Fibroblast of the conjunctiva (primary cell): ENCODE measurements at places on chromosomes 13 and 19.

DNA sequence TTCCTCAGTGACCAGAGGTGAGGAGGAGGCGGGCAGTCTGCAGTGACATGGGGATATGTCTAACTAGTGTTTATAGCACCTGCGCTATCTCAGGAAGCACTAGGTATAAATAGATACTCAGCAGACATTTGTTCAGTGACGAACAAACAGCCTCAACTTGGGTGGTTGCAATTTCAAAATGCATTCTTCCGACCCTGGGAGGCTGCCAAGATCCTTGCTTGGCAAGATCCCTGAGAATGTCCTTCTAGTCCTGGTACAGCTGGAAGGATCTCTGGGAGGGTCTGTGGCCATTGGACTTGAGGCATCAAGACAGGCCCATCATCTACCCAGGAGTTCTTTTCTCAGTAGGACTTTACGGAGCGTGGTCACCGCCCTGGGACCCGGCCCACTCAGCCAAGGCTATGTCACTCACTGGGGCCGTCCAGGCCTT, 299.5 kb downstream of the ZNF536 start:
- DNase-seq, result no peak

DNA sequence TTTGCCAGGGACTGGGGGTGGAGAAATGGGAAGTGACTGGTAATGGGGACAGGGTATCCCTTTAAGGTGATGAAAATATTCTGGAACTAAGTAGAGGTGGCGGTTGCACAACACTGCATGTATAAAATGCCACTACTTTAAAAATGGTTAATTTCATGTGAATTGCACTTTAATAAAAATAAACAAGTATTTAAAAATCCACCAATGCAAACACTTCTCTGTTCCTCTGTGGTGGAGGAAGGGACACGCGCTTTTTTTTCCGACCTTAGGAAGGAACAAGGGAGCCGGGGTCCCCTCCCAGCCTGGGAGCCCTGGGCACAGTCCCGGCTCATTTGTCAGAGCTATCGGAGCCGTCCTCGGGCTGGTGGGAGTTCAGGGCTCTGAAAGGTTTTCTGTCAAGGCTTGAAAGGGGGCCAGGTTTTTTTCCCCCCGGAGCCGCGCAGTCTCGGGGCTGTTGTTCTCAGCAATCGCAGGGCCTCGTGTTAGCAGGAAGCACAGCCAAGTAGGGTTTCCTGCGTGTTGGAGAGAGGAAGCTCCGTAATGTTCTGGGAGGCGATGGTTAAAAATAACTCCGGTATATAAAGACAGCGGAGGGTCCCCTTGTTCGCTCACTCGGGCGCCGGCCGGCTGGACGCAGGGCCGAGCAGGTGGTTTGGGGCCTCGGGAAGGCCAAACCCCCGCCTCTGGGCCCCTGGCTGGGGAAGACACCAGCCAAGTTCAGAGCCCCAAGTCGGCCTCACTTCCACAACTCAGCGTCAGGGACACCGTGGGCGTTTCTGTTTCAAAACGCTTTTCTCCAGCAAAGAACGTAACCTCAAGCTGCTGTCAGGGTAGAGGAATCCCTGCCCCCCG, 41.2 kb upstream of the KLF2 start:
- DNase-seq, result peak; percentile 23

GRCh38 chr13:49206641-49207040, 13.5 kb upstream of the MLNR start:
- no peak for DNase-seq

DNA sequence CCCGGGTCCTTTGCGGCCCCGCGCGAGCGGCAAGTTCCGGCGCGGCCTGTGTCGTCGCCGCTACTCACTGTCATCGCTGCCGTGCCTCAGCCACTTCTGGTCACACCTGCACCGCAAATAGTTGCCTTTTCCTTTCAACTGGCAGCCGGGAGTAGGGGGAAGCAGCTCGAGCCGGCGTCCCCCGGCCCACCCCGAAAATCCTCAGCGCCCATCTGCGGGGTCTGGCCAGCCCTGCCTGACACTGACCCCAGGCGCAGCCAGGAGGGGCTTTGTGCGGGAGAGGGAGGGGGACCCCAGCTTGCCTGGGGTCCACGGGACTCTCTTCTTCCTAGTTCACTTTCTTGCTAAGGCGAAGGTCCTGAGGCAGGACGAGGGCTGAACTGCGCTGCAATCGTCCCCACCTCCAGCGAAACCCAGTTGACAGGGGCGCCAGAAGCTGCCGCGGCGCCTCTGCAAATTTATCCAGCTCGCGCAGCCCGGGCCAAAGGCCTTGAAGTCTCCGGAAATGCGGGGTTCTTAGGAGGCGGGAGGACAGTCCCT, 1.7 kb downstream of the PDX1 start:
- no peak for DNase-seq

GRCh38 chr19:32868206-32868950, 1.2 kb downstream of the SLC7A9 start:
- no peak for DNase-seq

DNA sequence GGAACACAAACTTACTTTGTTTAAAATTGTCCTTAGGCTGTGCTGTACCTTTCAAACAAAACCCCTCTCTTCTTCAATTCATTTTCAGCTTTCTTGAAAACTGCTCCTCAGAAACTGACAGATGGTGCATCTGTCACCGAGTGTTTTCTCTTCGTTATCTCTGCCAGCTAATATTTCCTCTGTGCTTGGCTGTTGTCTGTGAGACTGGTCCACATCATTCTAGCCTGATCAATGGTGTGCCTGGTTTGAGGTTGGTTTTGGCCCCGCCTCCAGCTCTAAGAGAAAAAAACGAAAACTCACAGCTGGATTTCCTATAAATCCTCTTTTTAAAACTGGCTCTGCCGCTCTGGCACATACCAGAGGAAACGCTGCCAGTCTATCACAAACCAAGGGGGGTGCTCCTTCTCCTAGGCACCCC, 79.7 kb downstream of the STARD13 start:
- no peak for DNase-seq

DNA sequence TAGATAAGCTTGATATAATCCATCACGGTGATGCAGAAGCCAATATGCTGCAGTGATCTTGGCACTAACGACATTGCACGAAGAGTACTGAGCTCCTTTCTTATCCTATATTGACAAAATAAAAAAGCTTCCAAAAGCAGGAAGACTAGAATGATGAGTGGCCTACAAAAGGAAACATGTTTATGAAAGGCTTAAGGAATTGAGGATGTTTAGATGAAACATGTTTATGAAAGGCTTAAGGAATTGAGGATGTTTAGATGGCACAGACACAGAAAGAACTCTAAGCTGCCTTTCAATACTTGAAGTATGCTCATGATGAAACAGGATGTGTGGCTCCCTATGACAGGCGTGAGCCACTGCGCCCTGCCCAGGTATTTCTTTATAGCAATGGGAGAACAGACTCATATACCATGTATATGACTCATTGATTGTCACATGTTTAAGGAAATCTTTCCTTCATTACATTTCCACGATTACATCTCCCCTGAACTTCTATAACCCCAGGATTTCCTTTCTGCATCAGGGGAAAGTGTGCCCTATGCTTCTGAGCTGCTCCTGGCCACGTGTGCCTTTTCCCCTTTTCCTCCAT, 690.8 kb upstream of the ARGLU1 start:
- DNase-seq, result no peak

DNA sequence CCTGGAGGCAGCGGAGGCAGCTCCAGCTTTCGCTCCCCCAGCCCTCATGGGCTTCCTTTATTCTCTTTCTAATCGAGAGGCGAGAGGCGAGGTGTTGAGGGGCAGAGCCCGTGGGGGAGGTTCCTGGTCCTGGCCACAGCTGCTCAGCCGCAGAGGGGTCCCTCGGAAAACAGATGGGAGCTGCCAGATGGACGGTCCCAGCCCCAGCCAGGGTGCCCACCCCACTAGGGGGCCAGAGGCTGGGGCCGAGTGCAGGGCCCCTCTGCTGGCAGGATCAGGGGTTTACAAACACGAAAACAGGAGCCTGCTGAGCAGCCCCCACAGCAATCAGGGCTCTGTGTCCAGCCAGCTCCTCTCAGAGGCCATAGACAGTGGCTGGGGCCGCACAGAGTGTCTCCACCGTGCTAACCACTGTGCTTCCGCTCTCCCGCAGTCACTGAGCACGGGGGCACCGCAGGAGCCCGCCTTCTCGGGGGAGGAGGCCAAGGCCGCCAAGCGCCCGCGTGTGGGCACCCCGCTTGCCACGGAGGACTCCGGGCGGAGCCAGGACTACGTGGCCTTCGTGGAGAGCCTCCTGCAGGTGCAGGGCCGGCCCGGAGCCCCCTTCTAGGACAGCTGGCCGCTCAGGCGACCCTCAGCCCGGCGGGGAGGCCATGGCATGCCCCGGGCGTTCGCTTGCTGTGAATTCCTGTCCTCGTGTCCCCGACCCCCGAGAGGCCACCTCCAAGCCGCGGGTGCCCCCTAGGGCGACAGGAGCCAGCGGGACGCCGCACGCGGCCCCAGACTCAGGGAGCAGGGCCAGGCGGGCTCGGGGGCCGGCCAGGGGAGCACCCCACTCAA, 182.2 kb downstream of the KDM4B start:
- no peak for DNase-seq

DNA sequence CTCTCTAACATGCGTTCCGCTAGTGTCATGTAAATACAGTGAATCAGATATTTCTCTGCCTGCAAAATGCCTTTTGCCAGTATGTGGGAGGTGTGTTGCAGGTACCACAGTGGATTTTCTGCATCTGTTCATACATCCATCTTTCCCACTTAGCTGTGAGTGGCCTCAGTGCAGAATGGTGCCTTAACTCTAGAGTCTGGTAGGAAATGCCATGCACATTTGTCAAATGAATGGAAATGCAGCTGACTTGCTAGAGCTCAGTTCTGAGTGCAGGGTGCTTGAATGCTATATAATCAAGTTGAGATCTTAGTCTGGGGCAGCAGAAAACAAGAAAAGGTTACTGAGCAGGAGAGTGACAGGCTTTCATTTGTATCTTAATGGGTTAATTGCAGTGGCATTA, 68.2 kb downstream of the LRCH1 start:
- no peak for DNase-seq
